ENCODE measurements at places on chromosomes 16 and 17. TPM values are rescaled to one million over a fixed set of nuclear protein-coding genes. Genes with fewer than 3 reads are reported as not detected.

DNA sequence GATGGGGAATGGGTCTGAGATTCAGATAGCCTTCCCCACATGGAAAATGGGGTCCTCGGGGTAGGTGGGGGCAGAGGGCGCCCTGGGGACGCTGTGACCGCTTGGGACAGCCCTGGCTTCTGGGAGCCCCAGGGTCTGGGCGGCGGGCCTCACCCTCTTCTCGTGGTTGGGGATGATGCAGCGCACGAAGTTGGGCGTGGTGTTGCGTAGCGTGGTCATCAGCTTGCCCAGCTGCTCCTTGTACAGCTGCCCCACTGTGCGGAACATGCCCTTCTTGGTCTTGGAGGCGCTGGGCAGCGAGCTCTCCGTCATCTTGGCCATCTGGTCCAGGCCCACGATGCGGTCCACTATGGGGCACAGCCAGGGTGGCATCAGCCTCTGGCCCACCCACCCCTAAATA, 99.9 kb downstream of the NDE1 start:
- no peak overlapping the region for H3K4me3 ChIP-seq
- H3K36me3 ChIP-seq, result peaks cover 91% of the 10 kb centered on the region
- H3K27me3 ChIP-seq, result no peaks in the 10 kb centered on the region
- no peak overlapping the region for H3K27ac ChIP-seq
- no peaks in the 10 kb centered on the region for H3K4me1 ChIP-seq

DNA sequence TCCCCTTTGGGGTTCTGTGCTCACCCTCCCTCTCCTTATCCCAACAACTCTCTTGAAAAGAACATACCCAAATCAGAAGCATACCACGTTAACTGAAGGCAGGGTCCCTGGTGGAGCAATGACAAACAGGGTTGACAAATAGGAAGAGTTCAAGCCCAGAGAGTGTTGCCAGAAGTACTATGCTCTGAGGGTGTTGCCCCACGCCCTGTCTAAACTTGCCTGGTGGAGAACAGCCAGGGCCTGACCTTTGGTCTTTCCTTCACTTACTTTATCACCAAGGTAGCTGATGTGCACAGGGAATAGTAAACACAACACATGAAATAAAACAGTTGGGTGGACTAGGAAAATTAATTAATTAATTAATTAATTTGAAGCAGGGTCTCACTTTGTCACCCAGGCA, 23.3 kb downstream of the ZNF75A start:
- H3K27me3 ChIP-seq, result no peaks in the 10 kb centered on the region
- no peaks in the 10 kb centered on the region for H3K36me3 ChIP-seq
- no peak for DNase-seq
- H3K4me1 ChIP-seq, result no peaks in the 10 kb centered on the region

The CA4 gene
- 1.2 TPM for total RNA-seq

DNA sequence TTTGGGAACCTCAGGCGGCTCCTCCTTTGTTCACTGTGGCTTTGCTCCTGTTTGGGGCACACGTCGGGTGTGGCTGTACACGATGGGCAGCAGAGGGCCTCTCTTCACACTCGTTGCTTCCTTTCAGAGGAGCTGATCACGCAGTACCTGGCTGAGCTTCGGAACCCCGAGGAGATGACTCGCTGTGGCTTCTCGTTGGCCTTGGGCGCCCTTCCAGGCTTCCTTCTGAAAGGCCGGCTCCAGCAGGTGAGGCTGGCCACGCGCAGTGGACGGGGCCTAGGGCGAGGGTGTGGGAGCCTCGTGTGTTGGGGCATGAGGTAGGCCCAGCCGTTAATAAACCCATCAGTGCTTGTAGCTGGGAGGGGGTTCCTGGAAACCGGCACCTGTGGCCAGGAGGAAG, 85.0 kb upstream of the ZNF750 start:
- H3K36me3 ChIP-seq, result peaks cover 49% of the 10 kb centered on the region
- no peaks in the 10 kb centered on the region for H3K27me3 ChIP-seq
- no peak overlapping the region for H3K4me3 ChIP-seq
- no peak for DNase-seq
- no peak overlapping the region for H3K27ac ChIP-seq

The TMEM106A gene
- 22.5 TPM for total RNA-seq

The IRX3 gene
- total RNA-seq, result 2.0 TPM

DNA sequence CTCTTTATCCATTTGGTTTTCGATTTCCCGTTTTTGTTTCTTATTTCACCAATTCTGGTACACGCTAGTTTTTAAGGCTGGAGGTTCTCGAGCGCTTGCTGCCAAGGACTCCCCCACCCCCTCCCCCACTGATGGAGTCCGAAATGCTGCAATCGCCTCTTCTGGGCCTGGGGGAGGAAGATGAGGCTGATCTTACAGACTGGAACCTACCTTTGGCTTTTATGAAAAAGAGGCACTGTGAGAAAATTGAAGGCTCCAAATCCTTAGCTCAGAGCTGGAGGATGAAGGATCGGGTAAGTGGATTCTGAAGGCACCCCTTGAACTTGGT, 825 bp downstream of the RPTOR start:
- H3K4me3 ChIP-seq, result peak overlapping the region; percentile 99
- DNase-seq, result no peak
- H3K27ac ChIP-seq, result no peak overlapping the region
- peaks cover 18% of the 10 kb centered on the region for H3K4me1 ChIP-seq
- H3K27me3 ChIP-seq, result no peaks in the 10 kb centered on the region

Data from thoracic aorta (tissue), 2 donors.